Activated CD4-positive, alpha-beta T cell treated with anti-CD3 and anti-CD28 coated beads, Interleukin-2, amount 10 ng/mL, durations not matched to agents 7 days and 5 days (primary cell): ENCODE measurements at places on chromosomes 4 and X.
A peak's percentile ranks its signal among the peaks of the same experiment; 100 is the strongest.

DNA sequence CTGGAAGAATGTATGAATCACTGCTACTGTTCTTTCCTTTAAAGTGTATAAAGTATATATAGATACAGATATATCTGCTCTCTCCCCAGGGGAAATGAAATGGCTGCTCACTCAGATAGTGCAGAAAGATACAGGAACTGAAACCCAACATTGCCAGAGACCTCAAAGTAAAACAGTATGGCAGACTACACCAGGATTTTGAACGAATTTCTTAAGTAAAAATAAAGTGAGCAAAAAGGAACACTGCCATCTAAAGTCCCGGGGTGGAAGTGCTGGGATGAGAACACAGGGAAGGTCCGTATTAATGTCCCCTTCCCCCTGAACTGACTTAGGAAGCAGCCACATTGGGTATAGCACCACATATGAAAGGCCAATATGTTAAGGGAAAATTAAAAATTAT, 93.4 kb downstream of the TMA16 start:
- no peak for DNase-seq

DNA sequence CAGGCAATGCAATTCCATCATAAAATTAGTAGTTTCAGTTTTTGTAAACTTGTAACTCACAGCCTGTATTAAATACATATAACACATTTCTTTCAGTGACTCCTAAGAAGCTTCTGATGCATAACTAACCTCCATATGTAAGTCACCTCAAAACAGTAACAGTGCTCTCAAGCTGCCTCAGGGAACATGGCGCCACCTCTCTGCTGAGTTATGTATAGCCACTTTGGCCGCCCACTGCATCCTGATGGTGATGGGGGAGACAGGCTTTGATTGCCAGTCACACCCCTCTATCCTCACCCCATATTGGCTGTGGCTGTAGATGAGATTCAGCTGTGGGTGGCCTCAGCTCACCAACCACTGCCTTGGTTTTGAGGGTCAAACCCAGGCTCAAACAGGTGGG, 54.3 kb downstream of the LRBA start:
- DNase-seq, result no peak

DNA sequence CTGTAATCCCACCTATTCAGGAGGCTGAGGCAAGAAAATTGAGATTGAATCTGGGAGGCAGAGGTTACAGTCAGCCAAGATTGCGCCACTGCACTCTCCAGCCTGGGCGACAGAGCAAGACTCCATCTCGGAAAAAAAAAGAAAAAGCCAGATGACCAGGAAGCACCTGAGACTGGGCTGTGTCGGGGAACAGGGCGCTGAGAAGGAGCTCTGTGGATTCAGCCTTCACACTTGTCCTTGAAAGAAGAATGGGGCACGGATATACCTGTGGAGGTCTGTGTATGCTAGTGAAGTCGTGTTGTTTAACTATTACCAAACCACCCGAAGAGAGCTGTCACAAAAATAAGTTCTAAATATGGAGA, 39.3 kb upstream of the TADA2B start:
- DNase-seq, result no peak

GRCh38 chr4:153013202-153013977, 77.3 kb downstream of the FHDC1 start:
- no peak for DNase-seq

- DNase-seq, result no peak
These were observed 26.7 kb upstream of the FGFR3 start for GRCh38 chr4:1766106-1767060.

DNA sequence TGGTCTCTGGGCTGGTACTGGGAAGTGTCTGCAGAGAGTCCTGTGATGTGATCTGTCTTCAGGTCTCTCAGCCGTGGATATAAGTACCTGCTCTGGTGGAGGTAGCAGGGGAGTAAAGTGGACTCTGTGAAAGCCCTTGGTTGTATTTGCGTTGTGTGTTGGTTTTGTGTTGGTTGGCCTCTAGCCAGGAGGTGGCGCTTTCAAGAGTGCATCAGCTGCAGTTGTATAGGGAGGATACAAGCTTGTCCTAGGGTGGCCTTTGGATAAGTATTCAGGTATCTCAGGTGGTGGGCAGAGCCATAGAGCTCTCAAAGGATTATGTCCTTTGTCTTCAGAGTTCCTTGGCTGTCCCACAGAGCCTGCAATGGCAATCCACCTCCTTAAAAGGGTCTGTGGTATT, 111.6 kb downstream of the MAGEB17 start:
- DNase-seq, result no peak

DNA sequence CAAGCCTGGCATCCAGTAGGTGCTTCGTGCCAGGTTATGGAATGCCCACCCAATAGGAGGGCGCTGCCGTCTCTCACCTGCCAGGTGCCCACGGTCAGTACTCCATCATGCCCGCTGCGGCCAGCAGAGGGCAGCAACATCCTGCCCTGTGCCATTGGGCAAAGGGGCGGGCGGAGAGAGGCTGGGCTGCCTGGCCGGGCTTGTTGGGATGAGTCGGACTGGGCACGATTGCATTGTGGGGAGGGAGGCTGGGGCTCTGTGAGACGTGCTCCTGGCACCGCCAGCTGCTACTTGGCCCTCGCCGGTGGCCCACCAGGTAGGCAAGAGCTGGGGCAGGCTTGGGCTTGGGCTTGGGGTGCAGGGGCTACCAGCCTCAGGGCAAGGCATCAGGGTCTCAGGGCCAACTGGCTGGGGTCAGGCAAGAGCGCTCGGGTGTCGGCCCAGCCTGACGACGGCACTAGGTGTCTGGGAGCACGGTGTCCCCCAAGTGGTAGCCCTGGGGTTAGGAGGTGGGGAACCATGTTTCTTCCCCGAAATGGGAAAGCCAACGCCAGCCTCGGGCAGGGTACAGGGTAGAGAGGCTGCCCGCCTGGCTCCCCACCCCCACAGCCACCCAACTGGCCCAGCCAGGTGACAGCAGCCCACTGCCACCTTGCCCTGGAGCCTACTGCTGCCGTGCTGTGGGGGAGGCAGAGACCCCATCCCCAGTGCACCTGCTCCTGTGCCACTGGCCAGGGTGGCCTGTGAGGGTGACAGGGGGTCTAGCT, at the start of gene PLXNB3:
TSS of gene PLXNB3 (plus strand) at position 261 of the 767 bp plus-strand sequence. CDS start 1,287 bp downstream, outside the sequence.
- DNase-seq, result peak; percentile 75

DNA sequence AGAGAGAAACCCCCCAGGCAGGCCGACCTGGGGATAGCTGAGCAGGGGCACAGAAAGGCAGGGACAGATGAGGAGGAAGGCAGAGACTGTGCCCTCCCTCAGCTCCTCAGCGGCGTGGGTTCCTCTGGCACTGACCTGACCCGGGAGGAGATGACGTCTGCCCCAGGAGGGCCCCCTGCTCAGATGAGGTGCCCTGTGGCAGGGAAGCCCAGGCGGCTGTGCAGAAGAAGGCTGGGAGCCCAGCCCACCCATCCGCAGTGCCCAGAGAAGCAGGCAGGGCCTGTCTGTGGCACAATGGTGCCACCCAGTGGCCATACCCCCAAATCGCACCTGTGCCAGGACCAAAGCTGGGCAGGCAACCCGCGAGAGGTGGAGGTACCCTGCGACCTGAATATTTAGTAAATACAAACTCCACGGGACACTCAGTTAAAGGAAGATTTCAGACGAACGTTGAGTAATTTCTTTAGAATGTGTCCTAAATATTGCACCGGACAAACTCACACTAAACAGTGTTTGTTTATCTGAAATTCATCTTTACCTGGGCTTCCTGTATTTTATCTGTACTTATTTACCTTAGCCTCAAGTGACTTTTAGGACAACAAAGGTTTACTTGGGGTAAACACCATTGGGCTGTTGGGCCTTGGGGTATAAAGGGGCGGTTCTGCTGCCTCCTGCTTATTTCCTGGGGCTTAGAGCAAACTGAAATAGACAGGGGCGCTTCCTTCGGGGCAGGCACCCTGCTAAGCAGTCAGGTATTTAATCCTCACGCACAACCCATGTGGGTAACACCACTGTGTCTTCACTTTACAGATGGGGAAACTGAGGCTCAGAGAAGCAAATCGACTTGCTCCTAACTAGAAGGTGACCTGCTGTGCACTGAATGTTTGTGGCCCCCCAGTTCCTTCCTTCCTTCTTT, 46.5 kb upstream of the HMX1 start:
- peak; percentile 57 for DNase-seq

GRCh38 chr4:122968227-122968812, 45.9 kb upstream of the NUDT6 start:
- DNase-seq, result no peak

DNA sequence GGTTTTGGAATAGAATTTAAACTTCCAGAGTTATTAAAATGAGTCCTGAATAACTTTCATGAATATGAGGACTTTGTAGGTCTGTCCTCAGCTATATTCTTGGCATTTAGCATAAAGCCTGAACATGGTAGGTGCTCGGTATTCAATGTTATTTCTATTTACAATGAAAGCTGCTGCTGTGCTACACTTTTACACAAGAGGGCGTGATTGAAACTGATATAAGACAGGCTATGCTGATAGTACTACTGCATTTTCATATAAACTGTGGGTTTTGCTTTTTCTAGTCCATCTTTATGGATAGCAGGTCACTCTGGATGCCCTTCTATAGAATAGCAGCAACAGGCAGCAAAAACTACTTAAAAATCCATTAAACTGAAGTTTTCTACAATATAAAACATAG, 12.3 kb upstream of the GNPDA2 start:
- no peak for DNase-seq

DNA sequence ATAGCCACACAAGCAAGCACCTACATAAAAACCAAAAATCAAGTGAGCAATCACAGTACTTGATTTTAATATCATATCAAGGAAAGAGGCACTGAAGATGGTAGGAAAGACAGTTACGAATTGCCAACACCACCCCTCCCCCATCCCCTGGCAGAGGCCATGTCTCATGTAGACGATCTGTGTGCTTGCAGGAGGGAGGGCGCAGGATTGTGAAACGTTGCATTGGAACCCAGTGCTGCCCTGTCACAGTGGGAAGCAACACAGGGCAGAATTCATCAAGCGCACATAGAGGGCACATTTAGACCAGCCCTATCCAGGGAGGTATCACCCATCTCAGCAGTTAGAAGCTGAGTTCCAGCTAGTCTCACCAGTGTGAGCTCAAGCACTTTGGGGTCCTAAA, 359.8 kb downstream of the DMD start:
- no peak for DNase-seq

GRCh38 chrX:16671005-16671404, 21.0 kb downstream of the S100G start:
- peak; percentile 42 for DNase-seq

- no peak for DNase-seq
These were observed 10.2 kb downstream of the BEND2 start for GRCh38 chrX:18210470-18210869.

GRCh38 chr4:162016219-162016618, 147.6 kb downstream of the FSTL5 start:
- no peak for DNase-seq

- DNase-seq, result no peak
These were observed 389.4 kb downstream of the GALNTL6 start for GRCh38 chr4:172202480-172203076.

DNA sequence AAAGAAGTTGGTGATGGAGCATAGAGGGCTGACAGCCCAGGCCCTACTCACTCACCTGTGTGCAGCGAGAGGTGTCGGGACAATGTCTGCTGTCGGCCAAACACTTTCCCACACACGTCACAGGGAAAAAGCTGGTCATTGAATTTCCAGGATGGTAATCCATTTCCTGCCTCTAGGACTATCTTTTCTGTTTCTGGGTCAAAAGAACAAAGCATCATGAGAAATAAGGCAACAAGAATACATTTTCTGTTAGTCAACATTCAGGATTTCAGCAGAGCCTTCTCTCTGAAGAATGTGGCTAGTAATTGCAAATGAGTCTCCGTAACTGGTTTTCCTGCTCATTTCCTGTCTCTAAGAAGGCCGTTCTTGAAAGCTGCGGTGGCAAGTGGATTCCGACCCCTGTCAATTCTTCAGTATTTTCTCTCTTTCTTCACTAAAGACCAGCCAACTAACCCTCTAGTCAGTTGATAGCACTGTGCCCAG, 99.4 kb downstream of the C4orf51 start:
- DNase-seq, result no peak

GRCh38 chr4:28313729-28314713, 1453.4 kb downstream of the STIM2 start:
- DNase-seq, result no peak

DNA sequence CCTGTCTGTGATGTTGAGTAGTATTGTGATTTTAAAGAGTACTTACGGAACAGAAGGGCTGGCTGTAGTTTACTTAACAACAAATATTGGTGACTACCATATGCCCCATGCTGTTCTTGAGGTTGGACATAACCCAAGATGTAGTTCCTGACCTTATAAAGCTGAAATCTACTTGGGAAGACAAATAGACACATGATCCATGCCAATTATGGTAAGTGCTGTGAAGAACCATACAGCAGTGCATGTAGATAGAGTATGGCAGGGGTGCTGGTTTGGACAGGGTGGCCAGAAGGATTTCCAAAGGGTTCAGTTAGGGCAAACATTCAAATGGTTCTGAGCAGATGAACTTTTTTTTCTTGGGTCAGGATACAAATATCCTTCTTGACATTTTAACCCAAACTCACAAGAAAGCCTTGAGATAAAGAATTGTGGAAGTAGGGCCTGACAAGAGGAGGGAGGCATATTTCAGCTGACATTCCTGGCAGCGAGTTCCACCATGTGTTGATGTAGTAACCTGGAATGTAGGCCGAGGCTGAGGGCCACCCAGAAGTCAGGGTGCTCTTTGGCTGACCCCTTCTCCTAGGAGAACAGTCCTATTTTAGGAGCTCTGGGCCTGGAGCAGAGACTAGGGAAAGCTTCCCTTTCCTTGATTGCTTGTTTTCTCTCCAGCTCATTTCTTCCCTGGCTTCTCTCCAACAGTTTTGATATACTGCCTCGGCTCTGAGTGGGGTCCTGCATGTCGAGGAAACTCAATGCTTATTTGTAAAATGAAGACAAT, 74.2 kb downstream of the FREM3 start:
- no peak for DNase-seq

- DNase-seq, result no peak
These were observed 19.3 kb upstream of the RASL11B start for GRCh38 chr4:52842792-52843191.

- DNase-seq, result no peak
These were observed 352.4 kb downstream of the CAMK2D start for GRCh38 chr4:113409181-113409580.

GRCh38 chr4:142600952-142601351, 245.1 kb downstream of the INPP4B start:
- DNase-seq, result no peak

DNA sequence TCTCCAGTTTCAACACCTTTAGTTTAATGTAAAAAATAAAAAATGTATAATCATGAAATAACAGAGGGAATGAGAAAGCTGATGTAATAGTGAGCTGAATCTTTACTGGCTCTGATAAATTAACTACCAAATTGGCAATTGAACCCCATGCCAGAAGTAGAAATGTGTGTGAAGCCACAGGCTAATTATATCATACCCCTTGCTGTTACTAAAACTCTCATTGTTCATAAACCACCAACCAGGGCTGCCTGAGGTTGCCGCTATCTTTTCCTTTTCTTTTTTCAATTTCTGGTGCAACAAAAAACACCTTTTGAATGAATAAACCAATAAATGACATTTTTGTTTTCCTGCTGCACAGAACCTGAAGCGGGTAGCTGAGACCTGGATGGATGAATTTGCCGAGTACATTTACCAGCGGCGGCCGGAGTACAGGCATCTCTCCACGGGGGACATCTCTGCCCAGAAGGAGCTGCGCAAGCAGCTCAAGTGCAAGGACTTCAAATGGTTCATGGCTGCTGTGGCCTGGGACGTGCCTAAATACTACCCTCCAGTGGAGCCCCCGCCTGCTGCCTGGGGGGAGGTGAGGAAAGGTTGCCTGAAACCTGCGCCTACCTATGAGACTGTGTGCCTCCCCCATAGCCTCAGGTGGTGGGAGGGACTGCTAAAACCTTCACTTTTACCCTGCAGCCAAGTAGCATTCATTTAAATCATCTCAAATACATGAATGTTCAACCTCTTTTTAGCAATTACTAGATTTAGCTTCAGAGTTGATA, 216.7 kb upstream of the GALNT7 start:
- no peak for DNase-seq
